ENCODE measurements at places on chromosomes 7 and 10.

DNA sequence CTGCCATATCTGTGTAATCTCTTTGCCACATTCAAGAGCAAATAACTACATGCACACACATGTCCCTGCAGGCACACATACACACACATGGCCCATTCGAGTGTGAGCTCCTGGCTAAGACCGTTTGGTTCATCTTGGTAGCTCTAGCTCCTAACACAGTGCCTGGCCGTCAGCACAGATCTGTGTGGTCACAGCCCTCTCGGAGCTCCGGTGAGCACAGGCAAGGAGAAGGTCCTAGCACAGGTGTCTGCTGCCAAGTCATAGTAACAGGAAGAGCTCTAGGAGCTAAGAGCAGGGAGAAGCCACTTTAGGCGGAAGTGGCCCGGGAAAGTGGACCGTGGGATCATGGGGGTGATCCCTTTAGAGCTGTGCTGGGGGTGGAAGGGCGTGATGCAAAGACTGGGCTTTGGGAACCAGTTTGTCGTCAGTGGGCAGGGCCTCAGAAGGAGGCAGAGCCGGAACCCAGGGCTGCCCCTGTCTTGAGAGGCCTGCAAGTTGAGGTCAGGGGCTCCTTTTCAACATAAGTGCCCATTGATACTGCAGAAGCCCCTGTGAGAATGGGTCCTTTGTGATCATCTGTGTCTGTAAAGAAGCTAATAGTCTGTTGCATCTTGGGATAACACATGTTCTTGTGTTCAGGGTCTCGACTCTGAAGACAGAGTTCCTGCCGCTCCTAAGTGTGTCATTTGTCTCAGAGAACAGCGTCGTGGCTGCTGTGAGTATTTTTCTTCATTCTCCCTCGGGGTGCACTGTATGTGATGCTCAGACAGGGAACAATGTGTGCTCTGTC, 16.6 kb upstream of the ARPC1B start:
- no peak for DNase-seq

DNA sequence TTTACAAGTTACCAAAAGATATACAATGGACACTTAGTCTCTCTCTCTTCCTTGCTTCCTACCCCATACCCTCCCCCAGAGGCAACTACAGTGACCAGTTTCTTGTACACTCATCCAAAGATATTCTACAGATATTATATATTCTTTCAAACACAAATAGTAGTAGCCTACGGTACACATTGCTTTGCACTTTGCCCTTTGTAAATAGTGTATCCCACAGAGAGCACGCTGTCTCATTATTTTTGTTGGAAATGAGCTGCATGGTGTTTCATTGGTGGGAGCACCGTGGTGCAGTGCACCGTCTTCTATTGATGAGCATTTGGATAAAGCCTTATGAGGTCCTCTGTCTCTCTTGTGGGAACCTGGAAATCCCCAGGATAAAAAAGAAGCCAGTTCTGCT, 24.2 kb downstream of the STRA8 start:
- no peak for DNase-seq

DNA sequence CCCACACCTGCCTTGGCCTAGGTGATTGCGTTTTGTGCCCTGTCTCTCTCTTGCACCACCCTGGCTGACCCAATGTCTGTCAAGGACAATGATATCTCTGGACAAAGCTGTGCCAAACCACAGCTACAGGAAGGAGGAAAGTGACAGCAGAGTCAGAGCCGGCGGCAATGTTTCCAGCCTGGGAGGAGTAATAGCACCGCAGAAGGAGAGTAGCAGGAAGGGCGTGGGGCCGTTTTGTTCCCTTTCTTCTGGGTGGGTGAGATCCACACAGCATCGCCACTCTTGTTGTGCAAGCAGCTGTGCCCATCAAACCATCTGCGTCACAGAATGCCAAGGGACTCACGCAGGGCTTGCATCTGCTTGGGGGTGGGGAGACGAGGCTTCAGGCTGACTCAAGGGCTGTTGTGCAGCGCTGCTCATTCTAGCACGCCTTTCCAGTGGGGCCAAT, 341.6 kb upstream of the AUTS2 start:
- DNase-seq, result no peak

DNA sequence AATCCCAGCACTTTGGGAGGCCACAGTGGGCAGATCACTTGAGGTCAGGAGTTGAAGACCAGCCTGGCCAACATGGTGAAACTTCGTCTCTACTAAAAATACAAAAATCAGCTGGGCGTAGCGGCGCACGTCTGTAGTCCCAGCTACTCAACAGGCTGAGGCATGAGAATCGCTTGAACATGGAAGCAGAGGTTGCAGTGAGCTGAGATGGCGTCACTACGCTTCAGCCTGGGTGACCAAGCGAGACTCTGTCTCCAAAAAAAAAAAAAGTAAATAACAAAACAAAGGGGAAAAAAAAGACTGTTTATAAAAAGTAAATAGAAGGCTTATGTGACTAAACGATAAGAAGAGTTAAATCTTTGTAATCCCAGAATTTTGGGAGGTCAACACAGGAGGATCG, 15.0 kb upstream of the DNMBP start:
- peak; percentile 10 for DNase-seq

- DNase-seq, result peak; percentile 85
Observed at GRCh38 chr10:103966671-103967447, at the start of gene SLK. Gene SLK, plus strand, starts transcription at chr10:103967140. Its CDS starts 606 bp downstream, at chr10:103967746.

DNA sequence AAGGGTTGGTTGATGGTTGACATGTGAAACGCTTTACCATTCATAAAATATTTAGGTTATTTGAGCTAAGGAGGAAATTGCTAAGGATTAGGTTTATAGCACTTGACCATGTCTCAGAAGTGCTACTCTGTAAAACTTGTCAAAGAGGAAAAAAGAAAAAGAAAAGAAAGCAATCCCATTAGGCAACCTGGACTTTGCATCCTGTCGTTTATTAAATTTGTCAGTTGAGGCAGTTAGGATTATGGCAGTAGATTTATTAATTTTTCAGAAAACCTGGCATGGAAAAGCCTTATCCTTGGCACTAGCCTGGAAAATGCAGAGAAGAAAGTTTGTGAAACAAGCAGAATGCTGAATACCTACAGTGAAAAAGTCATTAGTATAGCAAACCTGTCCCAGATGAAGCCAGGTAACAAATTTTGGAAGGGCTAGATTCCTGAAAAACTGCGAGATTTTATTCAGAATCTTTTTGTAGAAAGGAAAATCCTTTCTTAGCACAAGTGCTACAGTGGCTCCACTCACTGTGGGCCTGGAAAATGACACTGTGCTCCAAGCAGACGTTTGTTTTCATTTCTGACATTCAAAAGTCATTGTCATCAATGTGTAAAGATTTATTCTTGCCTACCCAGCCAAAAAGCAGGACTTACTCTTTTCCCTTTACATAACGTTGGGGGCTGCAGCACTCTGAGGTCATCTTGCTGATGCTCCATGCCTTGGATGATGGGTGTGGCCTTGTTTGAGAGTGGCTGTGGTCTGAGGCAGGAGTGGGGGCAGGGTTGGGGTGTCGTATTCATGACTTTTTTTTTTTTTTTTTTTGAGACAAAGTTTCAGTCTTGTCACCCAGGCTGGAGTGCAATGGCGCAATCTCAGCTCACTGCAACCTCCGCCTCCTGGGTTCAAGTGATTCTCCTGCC, 664.9 kb downstream of the SUGCT start:
- no peak for DNase-seq
